ENCODE measurements at places on chromosomes 6 and 20.
A peak's percentile ranks its signal among the peaks of the same experiment; 100 is the strongest.

DNA sequence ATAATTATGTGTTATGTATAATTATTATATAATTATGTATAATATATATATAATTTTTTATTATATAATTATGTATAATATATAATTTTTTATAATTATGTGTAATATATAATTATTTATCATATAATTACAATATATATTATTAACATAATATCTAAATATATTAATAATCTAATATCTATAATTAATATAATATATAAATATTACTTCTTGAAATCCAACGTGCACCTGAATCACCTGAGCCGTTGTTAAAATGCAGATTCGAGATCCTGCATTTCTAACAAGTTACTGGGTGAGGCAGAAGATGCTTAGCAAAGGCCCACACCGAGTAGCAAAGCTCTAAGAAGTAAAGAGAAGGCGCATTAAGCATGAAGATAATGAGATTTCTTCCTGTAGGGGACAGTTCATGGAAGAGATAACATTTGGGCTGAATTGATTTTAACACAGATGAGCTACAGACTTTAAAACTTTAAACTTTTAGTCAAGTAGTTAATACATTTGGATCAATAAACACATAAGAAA is 406.4 kb upstream of the PLCB4 start:
- no peak for DNase-seq

DNA sequence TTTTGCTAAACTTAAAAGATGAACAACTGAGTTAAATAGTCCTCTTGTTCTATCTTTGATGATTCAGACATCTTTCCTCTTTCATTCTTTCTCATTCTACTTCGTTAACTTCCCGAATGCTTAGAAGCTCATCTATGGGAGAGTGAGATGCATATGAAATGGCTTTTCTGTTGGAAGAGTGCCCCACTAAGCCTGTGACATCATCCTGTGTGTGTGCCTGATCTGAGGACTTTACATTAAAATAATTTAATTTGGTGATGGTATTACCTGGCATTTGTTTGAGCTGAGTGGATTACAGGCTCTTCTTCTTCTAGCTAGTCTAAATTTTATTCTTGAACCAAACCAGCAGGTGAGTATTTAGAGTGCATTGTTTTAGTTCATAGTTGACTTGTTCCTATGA is 626.5 kb downstream of the QKI start:
- no peak for DNase-seq

- no peak for DNase-seq
These were observed 144.2 kb downstream of the MYO6 start for GRCh38 chr6:75893058-75893775.

GRCh38 chr6:121697921-121698320 is 262.5 kb downstream of the GJA1 start:
- no peak for DNase-seq

GRCh38 chr6:132715204-132715603 is 1.3 kb upstream of the VNN1 start:
- no peak for DNase-seq

GRCh38 chr20:60295214-60295613 is 337.0 kb downstream of the CDH26 start:
- no peak for DNase-seq

DNA sequence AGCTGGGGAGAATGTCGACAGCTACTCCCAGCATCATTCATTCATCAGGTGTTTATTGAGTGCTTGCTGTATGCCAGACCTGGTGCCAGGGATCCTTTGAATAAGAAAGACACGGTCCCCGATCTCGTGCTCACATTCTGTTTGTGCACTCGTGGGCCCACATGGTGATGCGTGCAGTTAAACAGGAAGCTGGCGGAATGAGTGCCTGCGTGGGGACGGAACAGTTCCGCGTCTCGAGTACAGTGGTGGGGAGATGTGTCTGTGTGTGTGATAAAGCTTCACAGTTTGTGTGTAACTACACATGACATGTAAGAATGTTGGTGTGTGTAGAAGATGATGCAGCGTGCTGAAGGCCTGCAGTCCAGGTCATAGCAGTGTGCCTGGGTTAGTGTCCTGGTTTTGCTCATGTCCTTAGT is 6.5 kb downstream of the RBM38 start:
- peak; percentile 26 for DNase-seq

Measured in ovary (tissue), 10 donors.